Adipocyte (in vitro differentiated cells): ENCODE measurements at places on chromosomes 6 and 20.

DNA sequence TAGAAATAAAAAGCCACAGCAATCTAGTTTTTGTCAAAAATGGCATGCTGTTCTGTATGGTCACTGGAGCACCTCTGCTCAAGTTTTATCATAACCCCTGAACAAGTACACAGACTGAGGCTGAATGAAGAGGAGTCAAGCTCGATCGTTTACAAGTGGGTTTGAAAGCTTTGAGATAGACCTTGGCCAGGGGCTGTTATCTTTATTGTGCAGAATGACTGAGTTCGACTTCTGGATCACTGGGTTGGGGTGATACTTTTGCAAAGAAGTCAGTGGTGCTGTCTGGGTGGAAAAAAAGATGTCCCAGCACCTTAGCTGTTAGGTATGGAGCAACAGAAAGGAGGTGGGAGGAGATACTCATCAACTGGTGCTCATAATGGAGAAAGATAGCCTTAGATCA, 446.0 kb downstream of the HACE1 start:
- no peak for DNase-seq

DNA sequence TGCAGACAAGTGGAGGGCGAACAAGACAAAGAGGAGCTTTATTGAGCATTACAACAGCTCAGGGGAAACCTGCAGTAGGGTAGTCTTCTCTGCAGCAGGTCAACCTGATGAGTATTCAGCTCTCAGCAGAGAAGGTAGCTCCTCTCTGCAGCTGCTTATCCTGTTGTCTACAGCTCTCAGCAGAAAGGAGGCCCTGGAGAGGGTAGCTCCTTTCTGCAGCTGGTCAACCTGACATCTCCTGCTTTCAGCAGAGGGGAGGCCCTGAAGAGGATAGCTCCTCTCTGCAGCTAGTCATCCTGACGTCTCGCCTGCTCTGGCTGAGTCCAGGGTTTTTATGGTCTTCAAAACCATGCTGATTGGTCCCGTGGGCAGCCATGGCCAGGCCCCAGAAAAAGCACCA, 113.6 kb downstream of the CD24 start:
- DNase-seq = no peak

DNA sequence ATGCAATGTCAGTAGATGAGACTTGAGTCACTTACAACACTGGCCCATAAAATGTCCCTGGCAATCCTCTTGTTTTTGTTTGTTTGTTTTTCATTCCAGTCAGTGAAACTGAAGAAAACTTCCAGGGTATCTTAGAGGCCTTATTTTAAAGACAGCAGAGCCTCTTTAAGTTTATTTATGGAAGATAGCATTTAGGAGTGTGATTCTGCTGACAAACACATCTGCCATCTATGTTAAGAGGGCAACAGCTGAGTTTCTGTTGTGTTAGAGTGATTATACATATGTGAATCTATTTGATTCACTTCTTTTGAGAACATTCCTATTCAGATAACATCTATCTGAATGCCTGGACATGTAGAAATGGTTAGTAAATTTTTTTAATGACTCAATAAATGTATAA, 812.6 kb downstream of the TENT5A start:
- DNase-seq = peak; percentile 22

DNA sequence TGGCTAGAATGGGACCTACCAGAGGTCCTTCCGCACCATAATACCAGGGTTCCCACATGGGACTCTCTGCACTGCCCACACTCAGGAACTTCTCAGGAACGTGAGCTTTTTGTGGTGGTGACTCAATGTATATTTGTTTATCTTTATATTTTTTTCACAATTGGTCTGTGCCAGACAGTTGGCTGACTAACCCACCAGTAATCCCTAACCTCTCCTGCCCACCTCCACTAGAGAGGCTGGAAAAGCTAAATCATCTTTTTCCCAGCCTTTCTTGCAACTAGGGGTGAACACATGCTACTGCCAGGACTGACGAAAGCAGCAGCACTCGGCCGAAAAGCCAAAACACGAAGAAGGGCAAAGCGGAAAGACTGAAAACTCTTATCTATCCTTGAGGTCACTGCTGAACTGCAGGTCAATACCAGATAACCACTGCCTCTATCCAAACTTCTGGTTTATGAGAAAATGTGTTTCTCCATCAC, 112.9 kb downstream of the TRERF1 start:
- DNase-seq = peak; percentile 88

GRCh38 chr6:41176189-41176588, 13.3 kb upstream of the TREM2 start:
- no peak for DNase-seq
